ENCODE measurements at places on chromosomes 16 and 17.
A peak's percentile ranks its signal among the peaks of the same experiment; 100 is the strongest.

DNA sequence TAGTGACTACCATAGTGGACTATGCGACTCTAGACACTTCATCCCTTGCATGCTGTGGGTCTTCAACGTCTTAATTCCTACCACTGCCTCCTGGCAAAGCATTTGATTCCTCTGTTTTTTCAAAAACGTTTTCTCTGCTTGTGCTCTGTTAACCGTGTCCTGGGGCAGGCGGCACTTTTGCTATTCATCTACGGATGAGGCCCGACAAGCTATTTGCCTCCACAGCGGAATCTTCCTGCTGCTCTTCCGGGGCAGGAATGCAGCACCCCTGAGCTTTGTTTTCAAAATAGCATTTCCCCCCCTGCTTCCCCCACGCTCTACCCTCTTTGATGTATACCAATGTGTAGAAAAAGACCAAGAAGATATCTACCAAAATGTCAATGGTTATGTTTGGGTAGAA, 39.8 kb upstream of the METTL16 start:
- no peak for DNase-seq

- no peak for DNase-seq
Measured at GRCh38 chr17:9658593-9659211, 13.4 kb downstream of the USP43 start.

GRCh38 chr17:75645889-75646637, 12.8 kb downstream of the SMIM5 start:
- no peak for DNase-seq

GRCh38 chr16:64880994-64881393, 240.9 kb downstream of the CDH11 start:
- no peak for DNase-seq

GRCh38 chr17:83056583-83057396, 22.6 kb upstream of the METRNL start:
- DNase-seq = no peak

- DNase-seq = peak; percentile 18
Measured at GRCh38 chr16:31696968-31697743, 169.5 kb downstream of the AHSP start.

GRCh38 chr16:70381604-70382342, 35.1 kb downstream of the DDX19A start:
- DNase-seq = no peak

DNA sequence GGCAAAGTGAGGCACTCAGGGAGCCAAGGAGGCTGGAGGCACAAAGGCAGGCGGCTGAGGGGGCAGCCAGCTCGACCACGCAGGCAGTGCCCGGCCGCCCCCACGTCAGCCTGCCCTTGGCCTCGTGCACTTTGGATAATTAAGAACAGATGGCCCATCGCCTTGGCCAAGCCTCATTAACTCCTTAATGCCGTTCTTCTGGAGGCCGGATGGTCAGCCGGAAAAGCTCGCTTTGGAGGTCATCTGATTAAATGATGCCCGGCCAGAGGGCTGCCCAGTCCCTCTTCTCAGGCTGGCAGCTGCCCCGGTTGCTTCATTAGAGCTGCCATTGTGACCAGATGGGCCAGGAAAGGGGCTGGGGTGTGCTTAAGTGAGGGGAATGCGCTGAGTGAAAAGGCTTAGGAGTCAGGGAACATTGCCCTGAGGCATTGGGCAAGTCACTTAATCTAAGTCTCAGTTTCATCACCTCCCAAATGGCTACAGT, 364.0 kb downstream of the NPIPA8 start:
- DNase-seq = no peak

GRCh38 chr17:70158180-70158579, 11.2 kb upstream of the KCNJ2 start:
- no peak for DNase-seq

GRCh38 chr16:88548985-88549384, 21.2 kb upstream of the ZC3H18 start:
- DNase-seq = no peak
